Activated T-helper 1 cell treated with anti-CD3 and anti-CD28 coated beads, Interleukin-2, amount 50 U/mL, for 16 hours (primary cell): ENCODE measurements at places on chromosomes 12 and 14.

DNA sequence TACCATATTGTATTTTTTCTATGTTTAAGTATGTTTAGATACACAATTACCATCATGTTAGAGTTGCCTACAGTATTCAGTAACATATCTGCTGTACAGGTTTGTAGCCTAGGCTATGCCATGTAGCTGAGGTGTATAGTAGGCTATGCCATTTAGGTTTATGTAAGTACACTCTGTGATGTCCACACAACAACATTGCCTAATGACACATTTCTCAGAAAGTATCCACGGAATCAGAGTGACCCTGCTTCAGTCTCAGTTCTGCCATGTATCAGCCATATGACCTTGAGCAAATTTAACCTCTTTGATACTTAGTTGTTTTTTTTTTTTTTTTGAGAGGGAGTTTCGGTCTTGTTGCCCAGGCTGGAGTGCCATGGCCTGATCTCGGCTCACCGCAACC is 12.7 kb downstream of the SUSD6 start:
- no peak for DNase-seq

GRCh38 chr14:68141281-68142088 is 321.9 kb downstream of the RAD51B start:
- no peak for DNase-seq

GRCh38 chr12:32705783-32706182 is 26.7 kb downstream of the DNM1L start:
- no peak for DNase-seq

GRCh38 chr14:68133856-68134255 is 314.3 kb downstream of the RAD51B start:
- DNase-seq: no peak

DNA sequence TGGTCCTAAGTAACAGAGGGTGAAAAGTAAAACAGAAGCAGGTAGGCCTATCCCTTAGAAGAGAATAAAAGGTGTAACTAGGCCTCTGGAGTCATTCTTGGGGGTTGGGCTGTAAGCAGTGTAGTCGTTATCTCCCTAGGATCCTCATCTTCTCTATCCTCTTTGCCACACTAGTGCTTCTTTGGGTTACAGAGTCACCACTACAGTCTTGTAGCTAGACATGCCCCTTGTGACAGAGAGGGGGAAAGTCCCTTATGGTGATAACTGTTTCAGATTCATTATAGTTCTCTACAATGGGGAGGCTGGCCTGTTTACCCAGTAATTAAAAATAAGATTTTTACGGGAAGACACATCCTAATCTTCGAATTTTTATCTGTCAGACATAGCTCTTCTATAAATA is 16.4 kb upstream of the SRP54 start:
- no peak for DNase-seq

DNA sequence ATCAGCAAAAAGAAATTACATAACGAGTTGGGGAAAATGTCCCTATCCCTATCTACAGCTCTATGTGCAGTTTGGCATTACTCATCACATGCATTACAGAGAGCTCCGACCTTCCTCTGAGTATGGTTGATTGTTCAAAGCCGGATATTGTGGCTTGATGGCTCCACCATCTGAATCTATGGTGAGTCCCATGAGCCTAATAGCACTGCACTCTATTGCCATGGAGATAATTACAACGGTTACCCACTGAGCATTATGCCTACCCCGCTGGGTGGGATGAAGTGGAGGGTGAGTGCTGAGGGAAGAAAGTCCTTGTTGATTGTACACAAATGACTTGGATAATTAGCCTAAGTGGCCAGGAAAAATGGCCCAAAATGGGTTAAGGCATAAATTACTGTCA is 800.5 kb downstream of the NRXN3 start:
- no peak for DNase-seq

- no peak for DNase-seq
These were observed 1157.1 kb downstream of the BCL11B start for GRCh38 chr14:98114946-98115345.

- DNase-seq: no peak
These were observed 193.6 kb upstream of the SEL1L start for GRCh38 chr14:81727218-81727617.

- no peak for DNase-seq
These were observed 960 bp upstream of the LRFN5 start for GRCh38 chr14:41605550-41606281.

GRCh38 chr14:83085136-83085535 is 1551.5 kb upstream of the SEL1L start:
- no peak for DNase-seq

GRCh38 chr14:100634026-100634425 is 46.8 kb upstream of the BEGAIN start:
- DNase-seq: no peak

DNA sequence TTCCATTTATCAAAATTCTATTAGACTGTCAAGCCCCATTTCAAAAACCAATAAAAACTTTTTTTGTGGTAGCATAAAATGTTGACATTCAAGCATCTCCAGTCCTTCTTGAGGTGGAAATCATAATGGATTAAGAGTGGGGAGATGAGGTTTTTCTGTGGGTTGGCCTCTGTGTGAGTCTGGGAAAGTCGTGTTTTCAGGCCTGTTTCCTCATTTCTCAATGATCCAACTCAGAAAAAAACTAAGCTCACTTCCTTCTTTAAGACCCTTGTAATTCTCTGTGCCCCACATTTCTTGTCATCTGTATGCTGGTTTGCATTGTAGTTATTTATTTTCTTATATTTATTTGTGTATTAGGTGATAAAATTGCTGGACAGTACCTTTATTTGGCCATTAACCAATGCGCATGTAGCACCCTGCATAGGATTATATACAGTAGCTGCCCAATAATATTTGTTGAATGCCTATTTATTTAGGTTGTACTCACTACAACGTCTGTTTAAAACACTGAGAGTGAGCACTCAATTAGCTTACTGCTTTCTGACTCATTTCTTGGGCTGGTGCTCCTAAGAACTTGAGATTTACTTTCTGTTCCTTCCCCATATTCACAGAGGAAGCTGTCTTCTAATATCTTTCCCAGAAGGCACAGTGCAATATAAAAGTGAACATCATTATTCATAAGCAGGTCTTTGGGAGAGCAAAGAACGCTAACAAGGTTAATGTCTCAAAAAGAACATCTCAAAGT is 121.9 kb downstream of the DNAI7 start:
- no peak for DNase-seq

GRCh38 chr14:64409126-64409920 is 21.2 kb downstream of the MTHFD1 start:
- no peak for DNase-seq

GRCh38 chr12:110466791-110467190 is 1.3 kb downstream of the GPN3 start:
- no peak for DNase-seq

DNA sequence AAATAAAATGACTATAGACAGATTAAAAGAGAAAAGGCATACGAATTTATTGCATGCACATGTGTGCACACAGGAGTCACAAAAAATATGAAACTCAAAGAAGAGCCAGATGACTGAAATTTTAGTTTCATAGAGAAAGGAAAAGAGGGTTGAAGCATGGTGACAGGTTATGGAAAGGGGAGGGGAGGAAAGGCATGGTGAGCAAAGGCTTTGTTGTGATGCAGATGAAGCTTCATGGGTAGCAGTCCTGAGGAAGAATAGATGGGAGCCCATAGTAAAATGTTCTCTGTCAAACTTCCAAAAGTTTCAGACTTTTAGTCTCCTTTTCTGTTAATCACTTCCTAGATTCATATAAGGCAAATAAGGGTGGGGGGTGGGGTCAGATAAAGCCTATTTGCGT is 612.7 kb upstream of the ATP2B1 start:
- DNase-seq: no peak

DNA sequence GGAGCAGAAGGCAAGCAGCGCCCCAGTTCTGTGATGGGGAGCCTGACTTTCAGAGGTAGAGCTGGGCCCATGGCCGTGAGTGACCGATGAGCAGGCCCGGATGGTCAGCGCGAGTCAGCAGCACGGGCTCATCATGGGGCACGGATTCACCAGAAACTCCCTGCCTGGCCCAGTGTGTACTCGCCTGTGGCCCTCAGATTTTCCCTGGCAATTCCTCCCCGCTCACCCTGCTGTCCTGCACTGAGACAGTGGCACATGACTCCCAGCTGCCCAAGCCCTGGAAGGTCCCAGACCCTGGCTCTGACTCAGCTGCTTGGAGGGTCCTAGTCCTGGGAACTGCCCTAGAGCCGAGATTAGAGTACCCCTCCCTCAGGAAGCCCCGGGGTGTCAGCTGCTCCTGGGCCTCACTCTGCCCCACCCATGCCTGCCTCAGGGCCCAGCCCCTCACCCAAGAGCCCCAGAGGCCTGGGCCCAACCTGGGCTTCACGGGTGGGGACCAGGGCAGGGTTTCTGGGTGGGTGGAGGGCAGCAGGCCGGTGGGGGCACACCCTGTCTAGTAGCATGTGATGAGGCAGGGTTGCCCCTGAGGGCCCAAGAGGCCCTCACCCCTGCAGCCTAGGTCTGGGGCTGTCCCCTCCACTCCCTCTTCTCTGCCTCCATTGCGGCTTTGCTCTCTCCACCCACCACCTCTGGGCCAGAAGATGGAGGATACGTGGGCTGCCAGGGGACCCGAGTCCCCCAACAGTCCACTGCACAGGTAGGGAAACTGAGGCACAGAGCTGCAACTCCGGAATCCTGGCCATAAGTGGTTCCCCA is 8.4 kb downstream of the TRMT61A start:
- DNase-seq: no peak

DNA sequence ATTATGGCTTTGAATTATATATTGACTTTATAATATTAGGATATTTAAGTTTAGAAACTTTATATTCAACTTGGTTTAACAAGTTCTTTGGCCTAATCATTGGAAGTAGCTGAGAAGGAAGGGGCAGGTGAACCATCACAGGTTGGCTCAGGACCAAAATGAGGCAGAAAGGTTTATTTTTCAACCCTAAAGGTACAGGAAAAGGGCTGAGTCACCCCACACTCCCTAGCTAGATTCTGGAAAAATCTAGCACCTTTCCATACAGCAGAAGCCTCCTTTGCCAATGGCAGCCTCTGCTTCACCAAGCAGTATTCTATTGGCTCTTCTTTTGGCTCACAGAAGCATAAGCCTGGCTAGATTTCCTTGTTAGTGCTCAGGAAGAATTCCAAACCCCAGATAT is 19.3 kb upstream of the MED6 start:
- DNase-seq: no peak

GRCh38 chr12:69065775-69066174 is 132.8 kb upstream of the CPM start:
- DNase-seq: no peak

DNA sequence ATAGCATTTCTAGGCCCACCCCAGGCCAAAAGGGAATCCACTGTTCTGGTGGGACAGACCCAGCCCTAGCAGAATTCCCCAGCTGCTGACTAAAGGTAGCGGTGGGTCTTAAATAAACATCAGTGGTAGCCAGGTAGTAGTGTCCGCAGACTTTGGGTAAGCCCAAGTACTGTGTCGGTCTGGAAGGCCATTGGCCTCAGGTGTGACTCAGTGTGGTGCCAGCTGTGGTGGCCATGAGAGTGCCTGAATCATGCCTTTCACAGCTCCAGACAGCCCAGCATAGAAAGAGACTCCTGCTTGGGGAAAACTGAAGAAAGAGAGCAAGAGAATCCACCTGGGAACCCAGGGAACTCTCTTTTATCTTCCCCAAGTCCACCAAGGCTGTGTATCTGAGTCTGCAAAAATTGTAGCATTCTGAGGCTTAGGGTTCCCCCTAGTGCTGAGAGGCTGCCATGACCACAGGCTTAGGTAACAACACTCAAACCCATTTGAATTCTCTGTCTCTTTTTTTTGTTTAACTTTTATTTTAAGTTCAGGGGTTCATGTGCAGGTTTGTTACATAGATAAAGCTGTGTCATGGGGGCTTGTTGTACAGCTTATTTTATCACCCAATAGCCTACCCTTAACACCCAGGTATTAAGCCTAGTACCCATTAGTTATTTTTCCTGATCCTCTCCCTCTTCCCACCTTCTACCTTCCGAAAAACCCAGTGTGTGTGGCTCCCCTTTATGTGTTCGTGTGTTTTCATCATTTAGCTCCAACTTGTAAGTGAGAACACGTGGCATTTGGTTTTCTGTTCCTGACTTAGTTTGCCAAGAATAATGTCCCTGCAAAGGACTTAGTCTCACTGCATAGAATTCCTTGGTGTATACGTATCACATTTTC is 16.7 kb upstream of the CD163L1 start:
- no peak for DNase-seq

- DNase-seq: no peak
These were observed 1.5 kb upstream of the HCAR1 start for GRCh38 chr12:122732170-122732569.

DNA sequence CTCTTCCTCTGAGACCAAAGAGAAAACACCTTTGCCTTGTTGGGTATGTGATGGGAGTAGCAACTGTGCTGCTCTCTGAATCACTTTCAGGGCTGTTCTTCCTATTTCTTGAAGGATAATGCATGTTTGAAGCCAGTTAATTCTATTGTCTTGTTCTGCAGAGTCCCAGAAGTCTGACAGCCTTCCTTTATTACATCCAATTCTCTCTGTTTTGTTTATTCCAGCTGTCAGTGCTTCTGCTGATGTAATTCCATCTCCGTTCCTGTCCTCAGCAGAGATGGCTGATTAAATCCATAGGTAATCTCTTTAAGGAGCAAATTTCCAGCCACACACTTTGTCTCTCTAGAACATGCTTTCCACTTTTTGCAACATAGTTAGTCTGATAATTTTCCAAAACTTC is 59.7 kb downstream of the MGAT4C start:
- DNase-seq: no peak

- no peak for DNase-seq
These were observed 1084.3 kb downstream of the TMEM121 start for GRCh38 chr14:106610691-106611090.

GRCh38 chr14:104800771-104801519 is at the start of gene ZBTB42:
TSS of gene ZBTB42 (plus strand) at chr14:104801101. CDS start at chr14:104801198, 97 bp downstream.
- DNase-seq: peak; percentile 44

GRCh38 chr12:51524386-51524901 is 66.6 kb upstream of the SCN8A start:
- no peak for DNase-seq

DNA sequence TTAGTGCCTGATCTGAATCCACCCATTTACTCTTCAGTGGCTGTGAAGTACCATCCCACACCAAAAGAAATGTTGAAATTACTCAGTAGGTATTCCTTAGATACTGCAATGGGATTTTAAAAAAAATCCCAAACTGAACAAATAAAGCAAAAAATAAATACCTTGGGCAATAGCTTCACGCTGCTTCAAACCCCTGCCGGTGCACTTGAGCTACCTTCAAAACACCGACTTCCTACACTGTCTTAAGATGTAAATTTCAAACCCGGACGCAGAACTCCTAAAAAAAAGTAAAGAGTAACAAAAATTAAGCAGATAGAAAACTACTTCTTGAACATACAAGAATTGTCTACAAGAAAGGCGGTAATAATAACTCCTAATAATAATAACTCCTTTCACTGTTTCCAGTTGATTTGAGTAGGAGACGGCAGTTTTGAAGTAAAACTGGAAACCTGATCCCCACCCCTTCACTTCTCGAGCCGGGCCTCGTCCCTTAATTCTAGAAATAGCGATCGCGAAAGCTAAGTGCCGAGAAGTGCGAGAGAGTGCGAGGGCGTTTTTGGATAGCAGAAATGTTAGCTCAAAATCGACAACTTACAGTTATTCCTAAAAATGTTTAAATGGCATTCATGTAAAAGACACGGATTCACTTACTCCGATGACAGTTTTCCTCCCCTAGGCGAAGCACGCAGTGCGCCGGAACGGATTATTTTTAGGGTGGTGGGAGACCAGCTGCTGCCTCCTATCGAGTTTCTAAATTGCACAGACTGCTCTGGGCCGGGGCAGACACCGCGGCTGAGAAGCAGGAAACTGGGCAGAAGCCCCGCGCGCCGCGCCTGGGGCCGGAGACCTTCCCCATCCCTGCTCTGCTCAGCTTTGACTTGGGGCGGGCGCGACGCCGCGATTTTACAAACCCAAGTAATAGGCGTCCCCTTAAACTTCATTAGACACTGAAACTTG is at the start of gene ABCC9:
Gene ABCC9 (minus strand): TSS at position 878 of the 957 bp plus-strand sequence. CDS start 4,752 bp downstream, outside the sequence.
- no peak for DNase-seq

GRCh38 chr12:43318021-43318420 is 234.0 kb downstream of the ADAMTS20 start:
- no peak for DNase-seq
